T-helper 1 cell (primary cell): ENCODE measurements at places on chromosomes 5 and 9.

- DNase-seq: no peak
Observed at GRCh38 chr5:5678909-5679308, 256.4 kb downstream of the ICE1 start.

DNA sequence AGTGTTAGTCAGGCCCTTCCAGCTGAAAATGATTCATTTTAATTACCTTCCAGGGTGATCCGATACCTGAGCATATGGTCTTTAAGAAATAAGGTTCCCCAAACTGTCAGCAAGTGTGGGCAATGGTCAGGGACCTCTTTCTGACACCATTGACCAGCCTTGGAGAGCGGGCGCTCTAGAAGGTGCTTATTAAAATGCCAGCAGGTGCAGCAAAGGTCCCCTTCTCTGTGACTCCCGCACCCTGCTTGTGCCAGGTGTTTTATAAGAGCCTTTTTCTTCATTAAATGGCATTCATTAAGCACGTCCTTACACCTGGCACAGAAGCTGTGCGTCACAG lies 85.3 kb downstream of the MVB12B start:
- DNase-seq: no peak

GRCh38 chr5:140424135-140424534 lies 22.5 kb downstream of the ANKHD1 start:
- no peak for DNase-seq

- no peak for DNase-seq
Observed at GRCh38 chr9:100281066-100281465, 71.7 kb downstream of the TEX10 start.

- no peak for DNase-seq
Observed at GRCh38 chr5:19488786-19489185, 499.2 kb downstream of the CDH18 start.

DNA sequence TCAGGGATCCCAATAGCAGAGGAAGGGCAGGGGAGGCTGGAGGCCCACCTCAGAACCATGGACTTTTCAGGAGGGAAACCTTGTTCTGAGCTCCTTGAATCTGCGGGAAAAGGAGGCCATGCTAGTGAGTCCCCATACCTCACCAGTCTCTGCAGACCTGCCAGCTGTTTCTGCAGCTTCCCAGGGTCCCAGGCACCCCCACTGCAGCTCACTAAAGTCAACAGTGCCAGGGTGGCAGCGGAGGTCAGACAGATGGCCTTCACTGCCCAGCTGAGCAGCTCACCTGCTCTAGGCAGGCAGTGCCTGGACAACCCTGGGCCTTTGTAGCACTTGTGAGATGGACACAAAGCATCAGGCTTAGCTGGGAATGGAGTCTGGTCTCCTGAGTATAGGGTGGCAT lies 4.4 kb upstream of the SLC27A4 start:
- no peak for DNase-seq

- no peak for DNase-seq
Observed at GRCh38 chr9:138097501-138097991, 220.0 kb downstream of the CACNA1B start.

GRCh38 chr5:125486634-125487033 lies 740.2 kb upstream of the ZNF608 start:
- DNase-seq: no peak

DNA sequence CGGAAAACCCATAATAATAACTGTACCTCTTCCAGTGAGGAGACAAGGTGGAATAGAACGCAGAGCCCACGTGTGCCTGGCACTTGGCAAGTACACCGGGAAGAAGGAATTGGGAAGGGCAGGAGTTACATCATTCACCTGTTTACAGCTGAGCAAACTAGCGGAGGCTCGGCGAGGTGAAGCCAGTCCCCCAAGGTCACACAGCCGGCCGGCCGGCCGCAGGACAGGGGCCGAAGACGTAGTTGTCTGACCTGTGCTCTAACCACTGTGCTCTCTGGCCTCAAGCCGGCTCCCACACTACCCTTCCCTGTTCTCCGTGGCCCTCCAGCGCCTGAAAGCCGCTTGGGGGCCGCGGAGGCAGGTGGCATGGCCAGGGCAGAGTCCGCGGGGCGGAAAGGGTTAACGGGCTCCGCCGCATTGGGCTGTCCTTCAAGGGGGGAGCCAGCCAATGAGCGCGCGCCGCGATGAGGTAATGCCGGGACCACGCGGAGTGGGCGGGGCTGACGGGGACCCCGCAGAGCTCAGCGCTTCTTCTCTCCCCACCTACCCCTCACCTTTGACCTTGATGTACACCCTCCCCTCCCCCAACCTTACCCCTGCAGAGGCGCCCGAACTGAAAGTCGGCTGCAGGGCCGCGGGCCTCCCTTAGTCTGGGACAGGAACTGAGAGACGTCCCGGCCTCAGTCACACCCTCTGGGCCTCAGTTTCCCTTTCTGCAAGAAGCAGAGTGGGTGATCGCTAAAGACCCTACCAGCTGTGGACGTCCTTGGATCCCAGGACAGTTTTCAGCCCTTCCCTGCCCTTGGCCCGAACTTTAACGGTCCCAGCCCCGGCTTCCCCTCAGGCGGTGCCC lies 125.1 kb downstream of the C9orf50 start:
- peak; percentile 72 for DNase-seq

GRCh38 chr9:79011461-79011860 lies 560.3 kb upstream of the TLE4 start:
- no peak for DNase-seq

DNA sequence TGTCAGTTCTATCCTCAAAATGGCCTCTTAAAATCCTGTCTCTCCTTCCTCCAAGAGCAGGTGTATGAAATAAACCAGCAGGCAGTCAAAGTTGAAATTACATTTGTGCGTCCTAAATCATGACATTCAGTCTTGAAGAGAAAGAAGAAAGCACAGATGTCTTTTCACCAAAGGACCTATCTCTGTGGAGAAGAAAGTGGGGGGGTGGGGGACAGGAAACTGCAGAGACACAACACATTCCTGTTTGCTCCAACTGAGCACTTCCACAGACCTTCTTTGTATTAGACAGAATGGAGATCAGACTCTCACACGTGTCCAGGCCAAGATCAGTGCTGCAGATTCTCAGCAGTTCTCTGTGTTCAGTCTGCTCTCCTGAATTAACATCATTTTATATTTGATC lies 471.9 kb upstream of the RGMB start:
- DNase-seq: no peak

- DNase-seq: no peak
Observed at GRCh38 chr9:1726993-1727759, 288.0 kb upstream of the SMARCA2 start.

GRCh38 chr5:147688656-147689356 lies 93.7 kb downstream of the JAKMIP2 start:
- no peak for DNase-seq

DNA sequence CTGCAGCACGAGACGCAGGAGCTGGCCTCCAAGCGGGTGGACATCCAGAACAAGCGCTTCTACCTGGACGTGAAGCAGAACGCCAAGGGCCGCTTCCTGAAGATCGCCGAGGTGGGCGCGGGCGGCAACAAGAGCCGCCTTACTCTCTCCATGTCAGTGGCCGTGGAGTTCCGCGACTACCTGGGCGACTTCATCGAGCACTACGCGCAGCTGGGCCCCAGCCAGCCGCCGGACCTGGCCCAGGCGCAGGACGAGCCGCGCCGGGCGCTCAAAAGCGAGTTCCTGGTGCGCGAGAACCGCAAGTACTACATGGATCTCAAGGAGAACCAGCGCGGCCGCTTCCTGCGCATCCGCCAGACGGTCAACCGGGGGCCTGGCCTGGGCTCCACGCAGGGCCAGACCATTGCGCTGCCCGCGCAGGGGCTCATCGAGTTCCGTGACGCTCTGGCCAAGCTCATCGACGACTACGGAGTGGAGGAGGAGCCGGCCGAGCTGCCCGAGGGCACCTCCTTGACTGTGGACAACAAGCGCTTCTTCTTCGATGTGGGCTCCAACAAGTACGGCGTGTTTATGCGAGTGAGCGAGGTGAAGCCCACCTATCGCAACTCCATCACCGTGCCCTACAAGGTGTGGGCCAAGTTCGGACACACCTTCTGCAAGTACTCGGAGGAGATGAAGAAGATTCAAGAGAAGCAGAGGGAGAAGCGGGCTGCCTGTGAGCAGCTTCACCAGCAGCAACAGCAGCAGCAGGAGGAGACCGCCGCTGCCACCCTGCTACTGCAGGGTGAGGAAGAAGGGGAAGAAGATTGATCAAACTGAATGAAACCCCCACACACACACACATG lies 654 bp downstream of the PURA start:
- DNase-seq: peak; percentile 20

GRCh38 chr5:20109326-20109725 lies 121.3 kb upstream of the CDH18 start:
- no peak for DNase-seq

GRCh38 chr9:94974154-94974879 lies 247.8 kb downstream of the AOPEP start:
- DNase-seq: no peak

GRCh38 chr5:132447196-132447595 lies 43.4 kb downstream of the IRF1 start:
- no peak for DNase-seq

DNA sequence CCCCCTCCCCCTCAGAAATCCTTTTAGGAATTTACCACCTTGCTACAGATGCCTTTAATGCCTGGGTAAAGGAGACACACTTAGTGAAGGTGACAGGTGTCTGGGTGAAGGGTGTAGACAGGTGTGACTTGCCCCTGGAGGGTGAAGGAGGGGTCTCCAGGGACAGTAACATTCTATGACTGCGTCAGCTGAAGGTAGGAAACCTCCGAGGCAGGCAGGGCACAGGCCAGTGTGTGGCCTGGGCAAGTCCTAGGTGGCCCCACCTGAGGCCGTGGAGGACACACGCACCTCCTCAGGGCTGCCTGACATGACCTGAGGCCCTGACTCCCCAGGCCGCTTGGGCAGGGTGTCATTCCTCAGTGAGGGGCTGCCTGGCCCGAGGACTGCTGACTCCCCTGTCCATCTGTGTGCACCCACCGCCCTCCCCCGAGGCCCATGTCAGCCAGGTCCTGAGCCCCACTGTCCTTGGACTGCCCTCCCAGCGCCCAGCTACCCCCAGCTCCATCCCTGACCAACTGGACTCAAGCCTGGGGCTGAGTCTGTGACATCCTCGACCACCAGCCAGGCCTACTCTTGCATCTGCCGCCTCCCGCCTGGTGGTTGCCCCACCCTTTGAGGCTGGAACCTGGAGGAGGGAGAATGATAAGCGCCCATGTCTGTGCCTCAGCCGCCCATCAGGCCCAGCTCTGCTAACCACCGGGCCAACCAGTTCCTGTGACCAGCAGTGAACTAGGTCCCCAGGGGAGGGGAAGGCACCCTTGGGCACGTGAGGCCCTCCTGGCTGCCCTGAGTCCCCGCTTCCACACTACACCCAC lies 18.4 kb downstream of the CARD19 start:
- DNase-seq: no peak

GRCh38 chr5:35618781-35619180 lies 1.1 kb downstream of the SPEF2 start:
- no peak for DNase-seq

GRCh38 chr9:37753489-37754190 lies at the start of gene TRMT10B:
Gene TRMT10B (plus strand): TSS chr9:37753805. CDS start chr9:37761932, 8,127 bp downstream.
- DNase-seq: peak; percentile 59

GRCh38 chr5:43370352-43370751 lies 41.8 kb downstream of the CCL28 start:
- no peak for DNase-seq

- no peak for DNase-seq
Observed at GRCh38 chr9:110047955-110048402, 160.0 kb downstream of the C9orf152 start.

- DNase-seq: no peak
Observed at GRCh38 chr9:115777610-115778009, 376.0 kb upstream of the PAPPA start.

DNA sequence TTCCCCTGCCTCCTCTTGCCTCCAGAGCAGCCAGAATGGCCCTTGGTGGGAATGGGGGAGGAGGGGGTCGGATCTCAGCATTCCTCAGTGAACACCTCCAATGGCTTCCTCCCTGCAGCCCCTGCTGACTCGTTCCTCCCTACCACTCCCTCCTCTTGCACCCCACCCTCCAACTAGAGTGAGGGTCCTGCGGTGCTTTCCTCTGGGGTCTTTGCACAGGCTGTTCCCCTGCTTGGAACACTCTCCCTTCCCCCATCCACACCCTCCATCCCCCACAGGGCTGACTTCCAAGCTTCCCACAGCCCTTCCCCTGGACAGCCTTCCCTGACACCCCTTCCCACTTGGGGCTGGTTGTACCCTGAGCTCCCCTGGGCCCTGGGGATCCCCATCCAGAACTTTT lies 70.4 kb upstream of the NEK6 start:
- no peak for DNase-seq
